ENCODE measurements at places on chromosomes 13 and 19. TPM values are rescaled to one million over a fixed set of nuclear protein-coding genes. Genes with fewer than 3 reads are reported as not detected.

KLF12 gene
- 11.5 TPM for total RNA-seq

ZNF561 gene
- 43.3 TPM for total RNA-seq

DIAPH3 gene
- total RNA-seq = 9.6 TPM

SPTBN4 gene
- total RNA-seq = 7.4 TPM

BEST2 gene
- total RNA-seq = not detected

ATP7B gene
- 2.3 TPM for total RNA-seq

PLK5 gene
- not detected for total RNA-seq

F10 gene
- total RNA-seq = 11.9 TPM

ZNF790 gene
- 5.0 TPM for total RNA-seq

SSC5D gene
- 38.0 TPM for total RNA-seq

ZNF528 gene
- 24.2 TPM for total RNA-seq

SOHLH2 gene
- total RNA-seq = 1.5 TPM

CPB2 gene
- not detected for total RNA-seq

FGF22 gene
- not detected for total RNA-seq

VSTM1 gene
- total RNA-seq = not detected

ATP8B3 gene
- 2.7 TPM for total RNA-seq

UQCR11 gene
- 47.6 TPM for total RNA-seq

DENND1C gene
- not detected for total RNA-seq

PTGER1 gene
- total RNA-seq = 5.2 TPM

GAPDHS gene
- total RNA-seq = not detected

SEMA6B gene
- 0.11 TPM for total RNA-seq

ZNF835 gene
- 0.44 TPM for total RNA-seq

RNF17 gene
- total RNA-seq = not detected

SRRM5 gene
- not detected for total RNA-seq

ZNF543 gene
- 12.1 TPM for total RNA-seq

B9D2 gene
- total RNA-seq = 5.9 TPM

GIPC1 gene
- total RNA-seq = 189 TPM

ZNF579 gene
- 3.8 TPM for total RNA-seq

CATSPERD gene
- total RNA-seq = not detected

ADGRE1 gene
- total RNA-seq = not detected

MAMSTR gene
- total RNA-seq = 1.2 TPM

ZNF486 gene
- 8.7 TPM for total RNA-seq

ZNF534 gene
- total RNA-seq = not detected

ZNF667 gene
- total RNA-seq = 5.5 TPM

LRRC4B gene
- total RNA-seq = 0.12 TPM

SIGLEC12 gene
- not detected for total RNA-seq

PSG2 gene
- total RNA-seq = 0.12 TPM

ZNF823 gene
- total RNA-seq = 7.9 TPM

Data from uterine smooth muscle cell (primary cell).